Activated T-cell treated with anti-CD3 and anti-CD28 coated beads, Interleukin-2, amount 50 U/mL, for 24 hours (primary cell): ENCODE measurements at places on chromosomes 16 and 17.

GRCh38 chr17:43827596-43827995, 5.3 kb downstream of the MPP3 start:
- no peak for DNase-seq

GRCh38 chr17:58376472-58377000, 24.5 kb upstream of the SUPT4H1 start:
- no peak for DNase-seq

GRCh38 chr17:19539841-19540311, 6.2 kb downstream of the SLC47A1 start:
- no peak for DNase-seq

GRCh38 chr17:33889040-33889439, 366.0 kb upstream of the CCL2 start:
- DNase-seq = no peak

DNA sequence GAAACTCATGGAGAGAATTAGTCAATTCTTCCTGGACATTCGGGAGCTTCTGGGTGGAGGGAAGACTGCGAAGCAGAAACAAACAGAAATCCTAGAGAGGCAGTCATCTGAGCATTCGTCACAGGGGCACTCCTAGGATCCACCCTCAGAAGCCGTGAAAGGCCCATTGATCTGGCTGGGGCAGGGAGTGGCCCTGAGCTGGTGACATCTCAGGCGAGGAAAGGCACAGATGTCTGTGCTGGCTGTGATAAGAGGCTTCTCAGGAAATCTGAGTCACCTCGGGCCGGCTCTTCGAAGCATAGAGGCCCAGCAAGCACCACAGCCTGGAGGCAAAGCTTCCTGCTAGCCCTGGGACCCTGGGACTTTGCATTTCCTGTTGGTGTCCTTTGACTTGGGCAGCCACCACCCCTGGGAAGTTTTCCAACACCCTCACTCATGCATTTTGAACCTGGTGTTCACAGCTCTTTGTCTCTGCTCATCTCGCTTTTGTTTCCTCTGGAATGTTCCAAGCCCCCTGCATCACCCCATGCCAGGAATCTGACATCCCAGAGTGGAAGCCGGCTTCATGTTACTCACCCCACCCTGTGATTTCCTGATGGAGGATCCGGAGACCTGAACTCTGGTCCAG, 23.3 kb upstream of the CDRT4 start:
- no peak for DNase-seq

DNA sequence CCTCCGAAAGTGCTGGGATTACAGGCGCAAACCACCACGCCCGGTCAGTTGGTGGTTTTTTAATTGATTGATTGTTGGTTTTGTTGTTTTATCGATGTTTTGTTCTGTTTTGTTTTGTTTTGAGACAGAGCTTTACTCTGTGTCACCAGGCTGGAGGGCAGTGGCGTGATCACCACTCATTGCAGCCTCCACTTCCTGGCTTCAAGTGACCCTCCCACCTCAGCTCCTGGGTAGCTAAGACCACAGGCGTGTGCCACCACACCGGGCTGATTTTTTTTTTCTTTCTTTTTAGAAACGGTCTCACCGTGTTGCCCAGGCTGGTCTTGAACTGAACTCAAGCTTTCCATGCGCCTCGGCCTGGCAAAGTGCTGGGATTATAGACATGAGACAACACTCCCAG, 12.4 kb downstream of the FAM234A start:
- DNase-seq = no peak

DNA sequence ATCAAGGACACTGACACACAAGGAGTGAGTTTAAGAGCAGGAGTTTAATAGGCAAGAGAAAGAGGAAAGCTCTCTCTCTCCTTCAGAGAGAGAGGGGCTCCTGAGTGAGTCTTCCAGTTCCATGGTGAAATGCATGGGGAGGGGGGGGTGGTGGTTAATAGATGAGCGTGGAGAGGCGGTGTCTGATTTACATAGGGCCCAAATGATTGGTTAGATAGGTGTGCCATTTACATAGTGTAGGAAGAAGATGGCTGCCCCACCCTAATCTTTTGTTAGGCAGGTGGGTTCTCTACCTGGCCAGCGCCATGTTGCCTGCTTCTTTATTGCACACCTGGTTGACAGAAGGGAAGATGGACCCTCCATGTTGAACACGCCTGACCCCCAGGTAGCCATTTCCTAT, 250.0 kb upstream of the CACNG5 start:
- DNase-seq = no peak

- DNase-seq = no peak
Observed at GRCh38 chr17:27764589-27764988, 35.7 kb downstream of the NOS2 start.

GRCh38 chr16:64478252-64478906, 643.5 kb downstream of the CDH11 start:
- DNase-seq = no peak

- DNase-seq = no peak
Observed at GRCh38 chr16:9787717-9788116, 394.5 kb downstream of the GRIN2A start.

- no peak for DNase-seq
Observed at GRCh38 chr17:61668486-61668885, 77.5 kb upstream of the NACA2 start.

- no peak for DNase-seq
Observed at GRCh38 chr17:48640858-48641180, 14.7 kb upstream of the HOXB9 start.

DNA sequence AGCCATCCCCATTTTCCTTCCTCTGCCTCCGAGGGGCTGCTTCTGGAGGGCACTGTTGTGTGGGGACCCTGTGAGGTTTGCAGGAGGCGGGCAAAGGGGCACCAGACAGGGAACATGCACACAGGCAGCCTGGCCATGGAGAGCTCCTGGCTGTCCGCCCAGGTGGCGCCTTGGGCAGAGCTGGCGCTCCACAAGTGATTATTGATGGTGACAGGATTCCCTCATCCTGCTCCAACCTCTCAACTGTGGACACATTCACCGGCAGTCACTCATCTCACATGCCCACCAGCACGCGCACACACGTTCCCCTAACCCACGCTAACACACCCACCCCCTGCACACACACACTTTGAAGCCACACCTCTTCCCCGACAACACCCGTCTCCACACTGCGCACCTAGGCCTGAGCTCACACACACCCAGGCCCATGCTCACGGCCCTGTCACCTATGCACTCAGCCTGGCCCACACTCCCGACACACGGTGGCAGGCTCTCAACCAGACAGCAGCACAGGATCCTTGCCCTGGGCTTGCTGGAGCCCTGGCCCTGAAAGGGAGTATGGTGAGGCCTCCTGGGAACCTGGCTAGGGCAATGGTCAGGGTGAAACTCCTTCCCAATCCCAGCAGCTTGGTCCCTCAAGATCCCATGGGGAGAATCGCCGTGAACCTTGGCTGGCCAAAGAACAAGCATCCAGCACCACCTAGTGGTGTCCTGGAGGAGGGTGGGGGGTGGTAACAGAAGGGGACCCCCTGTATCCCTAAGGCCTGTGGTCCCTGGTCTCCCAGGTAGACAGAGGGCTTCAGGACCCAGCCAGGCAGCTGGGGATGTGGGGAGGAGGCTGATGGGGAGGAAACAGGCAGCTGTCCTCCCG, 3.6 kb downstream of the PNMT start:
- no peak for DNase-seq

DNA sequence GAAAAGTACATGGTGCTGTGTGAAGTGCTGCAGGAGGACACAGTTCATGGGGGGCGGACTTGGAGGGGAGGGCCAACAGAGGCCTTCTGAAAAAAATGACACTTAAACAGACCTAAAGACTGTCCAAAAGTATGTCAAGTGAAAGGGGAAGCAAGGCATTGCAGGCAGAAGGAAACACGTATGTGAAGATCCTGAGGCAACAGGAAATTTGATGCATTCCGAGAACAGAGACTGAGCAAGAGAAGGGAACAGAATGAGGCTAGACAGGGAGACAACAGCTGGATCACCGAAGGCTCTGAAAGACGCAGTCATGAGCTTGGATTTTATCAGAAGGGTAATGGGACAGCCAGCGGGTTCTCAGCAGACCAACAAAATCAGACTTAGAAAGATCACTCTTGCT, 1.1 kb downstream of the IFT20 start:
- no peak for DNase-seq

DNA sequence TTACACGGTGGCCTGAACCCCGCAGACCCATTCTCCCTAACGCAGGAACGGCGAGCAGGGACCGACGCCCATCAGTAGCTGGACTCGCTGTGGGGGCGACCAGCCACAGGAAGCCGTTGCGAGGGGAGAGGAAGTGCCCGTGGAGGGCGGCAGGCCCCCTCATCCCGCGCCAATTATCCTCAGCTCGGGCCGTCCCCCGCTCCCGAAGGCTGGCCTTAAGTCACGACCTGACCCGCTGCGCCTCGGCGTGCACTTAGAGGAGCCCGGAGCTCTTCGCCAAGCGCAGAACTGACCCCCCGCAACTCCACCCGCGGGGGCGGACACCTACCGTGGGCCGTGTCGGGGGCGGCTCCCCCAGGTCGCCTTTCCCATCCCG, 401 bp downstream of the ARL16 start:
- no peak for DNase-seq

DNA sequence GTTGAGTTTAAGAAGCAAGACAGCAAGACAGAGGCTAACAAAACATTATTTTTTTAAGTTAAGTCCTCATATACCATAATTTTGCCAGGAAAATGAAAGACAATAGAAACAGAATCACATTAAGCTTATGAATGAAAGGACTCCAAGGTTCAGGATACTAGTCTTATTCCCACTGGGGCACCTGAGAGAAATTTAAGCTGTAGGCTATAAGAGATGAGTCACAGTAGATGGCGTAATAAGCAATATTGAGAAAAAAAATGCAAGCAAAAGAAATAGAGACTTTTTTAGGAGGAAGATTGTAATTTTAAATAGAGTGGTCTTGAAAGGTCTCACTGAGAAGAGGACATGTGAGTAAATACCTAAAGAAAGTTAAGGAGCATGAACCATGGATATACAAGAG, 57.1 kb upstream of the KIF2B start:
- DNase-seq = no peak

GRCh38 chr17:56447171-56447570, 146.3 kb upstream of the NOG start:
- no peak for DNase-seq

DNA sequence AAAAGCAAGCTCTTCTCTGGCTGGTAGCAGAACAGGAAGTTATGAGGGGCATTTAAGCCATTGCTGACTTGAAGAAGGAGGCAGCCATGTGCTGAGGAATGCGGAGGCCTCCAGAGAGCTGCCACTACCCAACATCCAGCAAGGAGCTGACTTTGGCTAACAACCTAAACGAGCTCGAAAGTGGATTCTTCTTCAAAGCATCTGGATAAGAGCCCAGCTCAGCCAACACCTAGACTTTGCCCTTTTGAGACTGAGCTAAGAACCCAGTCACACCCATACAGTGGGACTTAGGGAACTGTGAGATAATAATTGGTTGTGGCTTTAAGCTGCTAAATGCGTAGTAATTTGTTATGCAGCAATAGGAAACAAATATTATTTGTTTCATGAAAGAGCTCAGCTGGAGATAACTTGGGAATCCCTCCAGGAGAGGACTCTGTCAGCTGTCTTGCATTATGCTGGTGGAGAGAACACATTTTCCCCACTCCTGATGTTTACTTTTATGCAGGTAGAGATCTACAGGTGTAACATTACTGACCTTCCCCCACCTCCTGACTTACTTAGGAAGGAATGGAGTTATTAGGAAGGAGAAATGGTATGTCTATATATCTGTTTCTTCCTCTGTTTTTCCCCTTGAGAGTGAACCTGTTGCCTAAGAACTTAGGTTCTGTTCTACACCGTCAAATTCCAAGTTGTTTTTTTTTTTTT, 52.7 kb upstream of the ZNF629 start:
- no peak for DNase-seq

DNA sequence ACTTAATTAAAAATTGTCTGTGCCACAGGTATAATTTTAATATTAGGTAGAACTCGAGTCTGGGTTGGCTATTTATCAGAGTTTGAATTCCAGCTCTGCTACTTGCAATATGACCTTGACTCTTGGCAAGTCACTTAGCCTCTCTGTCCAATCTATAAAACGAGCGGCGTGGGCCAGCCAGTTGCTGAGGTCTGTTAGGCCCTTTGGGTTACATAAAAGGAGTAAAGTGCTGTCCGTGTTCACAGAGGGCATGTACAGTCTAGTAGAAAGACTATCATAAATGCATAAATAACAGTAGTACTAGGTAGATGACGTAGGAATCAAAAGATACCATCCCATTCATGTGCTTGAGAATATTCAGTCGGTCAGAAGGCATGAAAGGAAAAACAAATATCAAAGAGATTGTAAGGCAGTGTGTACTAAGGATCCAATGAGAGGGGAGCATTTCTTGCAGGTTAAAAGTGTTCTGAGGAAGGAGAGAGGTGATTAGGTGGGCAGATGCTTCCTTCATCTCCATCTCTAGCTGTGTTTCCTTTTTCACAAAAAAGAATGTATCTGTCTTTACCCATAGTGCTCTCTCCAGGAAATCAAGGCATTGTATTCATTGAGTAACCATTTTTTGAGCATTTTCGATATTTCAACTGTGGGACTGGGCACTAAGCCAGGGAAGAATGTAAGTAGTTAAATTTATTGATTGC, 2.4 kb downstream of the TNRC6A start:
- no peak for DNase-seq

DNA sequence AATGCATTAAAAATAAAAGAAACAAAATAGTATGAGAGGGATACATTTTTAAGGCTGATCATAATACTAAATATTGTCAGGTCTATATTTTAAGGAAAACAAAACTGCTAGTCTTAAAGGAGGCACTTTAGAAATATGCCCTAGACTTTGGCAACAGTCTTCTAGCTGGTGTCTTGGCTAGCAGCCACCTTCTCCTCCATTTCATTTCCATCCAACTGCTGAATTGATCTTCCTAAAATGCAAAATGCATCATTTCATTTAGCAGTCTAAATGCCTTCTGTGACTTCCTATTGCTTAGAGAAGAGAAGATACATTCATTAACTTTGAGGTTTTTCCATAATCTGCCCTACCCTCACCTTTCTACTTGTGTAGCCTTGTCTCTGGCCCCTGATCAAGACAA, 1404.1 kb downstream of the CDH11 start:
- DNase-seq = no peak

- no peak for DNase-seq
Observed at GRCh38 chr17:45150911-45151809, 2.9 kb downstream of the HEXIM1 start.

DNA sequence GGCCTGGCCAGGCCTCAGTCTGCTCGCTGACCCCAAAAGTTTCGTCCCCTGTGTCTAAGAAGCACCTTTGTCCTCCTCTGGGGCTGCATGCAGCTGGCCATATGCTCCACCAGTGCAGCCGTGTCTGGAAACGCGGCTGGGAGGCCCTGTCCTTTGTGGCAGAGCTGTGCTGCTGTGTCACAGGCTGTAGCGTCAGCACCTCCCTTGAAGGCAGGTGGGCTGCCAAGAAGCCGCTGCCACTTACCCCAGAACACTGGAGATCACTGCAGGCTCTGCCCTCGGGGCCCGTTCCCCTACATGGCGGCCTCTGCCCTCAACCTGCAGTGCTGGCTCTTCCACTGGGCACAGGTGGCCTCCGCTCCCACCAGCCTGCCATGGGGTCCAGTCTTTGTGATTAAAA, 15.7 kb upstream of the MC1R start:
- no peak for DNase-seq

GRCh38 chr17:66437476-66438026, 135.1 kb downstream of the PRKCA start:
- no peak for DNase-seq

GRCh38 chr16:89084411-89084810, 9.2 kb upstream of the ACSF3 start:
- no peak for DNase-seq

- no peak for DNase-seq
Observed at GRCh38 chr17:48972749-48973097, 4.3 kb upstream of the GIP start.

- DNase-seq = peak; percentile 73
Observed at GRCh38 chr17:59838052-59838916, 54.5 kb downstream of the TUBD1 start.
